Smooth muscle cell of the coronary artery (primary cell): ENCODE measurements at places on chromosomes 4 and X. TPM values are rescaled to one million over a fixed set of nuclear protein-coding genes. Genes with fewer than 3 reads are reported as not detected.

The RAI2 gene
- total RNA-seq = 0.23 TPM in 1 of 2 replicates, not detected in the other

The RHOXF2B gene
- under 0.01 TPM in 1 of 2 replicates, not detected in the other for total RNA-seq

The MMRN1 gene
- total RNA-seq = 0.15 and 0.35 TPM in 2 replicates

The DCAF12L2 gene
- 0.12 TPM in 1 of 2 replicates, not detected in the other for total RNA-seq
